HT1080 (cell line): ENCODE measurements at places on chromosomes 6 and 20. TPM values are rescaled to one million over a fixed set of nuclear protein-coding genes. Genes with fewer than 3 reads are reported as not detected.
A peak's percentile ranks its signal among the peaks of the same experiment; 100 is the strongest.

GRCh38 chr6:29011276-29011734 lies 6.2 kb upstream of the ZNF311 start:
- no peak for DNase-seq

DNA sequence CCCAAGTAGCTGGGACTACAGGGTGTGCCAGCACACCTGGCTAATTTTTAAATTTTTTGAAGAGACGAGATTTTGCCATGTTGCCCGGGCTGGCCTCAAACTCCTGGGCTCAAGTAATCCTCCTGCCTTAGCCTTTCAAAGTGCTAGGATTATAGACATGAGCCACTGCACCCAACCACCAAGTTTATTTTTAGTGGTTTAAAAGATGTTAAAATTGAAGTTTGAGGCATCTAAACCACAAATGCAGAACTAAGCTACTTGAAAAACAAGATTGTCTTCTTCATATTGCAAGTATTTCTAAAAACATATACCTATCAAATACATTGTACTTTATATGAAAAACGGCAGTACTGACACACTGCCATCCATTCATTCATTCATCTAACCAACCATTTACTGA lies 31.6 kb downstream of the WASF1 start:
- DNase-seq, result no peak

GRCh38 chr20:1394686-1395085 lies 1.8 kb upstream of the FKBP1A start:
- DNase-seq, result no peak

Gene BTN1A1
- 0.23 TPM in 1 of 2 replicates, not detected in the other for total RNA-seq

Gene RBPJL
- total RNA-seq, result not detected in 2 replicates

GRCh38 chr20:60628749-60629148 lies 623.3 kb upstream of the CDH4 start:
- DNase-seq, result no peak

DNA sequence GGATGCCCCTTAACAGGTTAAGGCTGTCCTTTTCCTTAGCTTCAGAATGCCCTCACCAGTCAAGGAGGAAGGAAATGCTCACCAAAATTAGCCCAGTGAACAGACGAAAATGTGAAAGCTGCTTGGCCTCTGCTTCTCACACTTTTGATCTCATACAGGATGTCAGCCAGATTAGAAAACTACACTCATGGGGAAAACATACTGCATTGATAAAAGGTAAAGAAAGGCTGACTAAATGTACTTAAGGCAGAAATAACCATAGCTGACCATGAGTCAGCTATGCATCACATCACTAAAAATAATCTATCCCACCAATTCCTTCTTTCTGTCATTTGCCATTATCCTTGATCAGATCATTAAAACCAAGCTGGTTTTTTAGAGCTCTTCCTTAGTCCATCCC lies 198.4 kb upstream of the TENT5A start:
- peak; percentile 90 for DNase-seq

GRCh38 chr6:91744566-91744965 lies 1157.7 kb upstream of the MAP3K7 start:
- no peak for DNase-seq

GRCh38 chr6:91659891-91660290 lies 1073.0 kb upstream of the MAP3K7 start:
- no peak for DNase-seq
